ENCODE measurements at places on chromosomes 6 and 20.
A peak's percentile ranks its signal among the peaks of the same experiment; 100 is the strongest.

GRCh38 chr6:41161851-41162552 is 914 bp downstream of the TREM2 start:
- peak; percentile 52 for DNase-seq

- peak; percentile 41 for DNase-seq
These were observed 65.7 kb upstream of the TNFRSF21 start for GRCh38 chr6:47375426-47375825.

DNA sequence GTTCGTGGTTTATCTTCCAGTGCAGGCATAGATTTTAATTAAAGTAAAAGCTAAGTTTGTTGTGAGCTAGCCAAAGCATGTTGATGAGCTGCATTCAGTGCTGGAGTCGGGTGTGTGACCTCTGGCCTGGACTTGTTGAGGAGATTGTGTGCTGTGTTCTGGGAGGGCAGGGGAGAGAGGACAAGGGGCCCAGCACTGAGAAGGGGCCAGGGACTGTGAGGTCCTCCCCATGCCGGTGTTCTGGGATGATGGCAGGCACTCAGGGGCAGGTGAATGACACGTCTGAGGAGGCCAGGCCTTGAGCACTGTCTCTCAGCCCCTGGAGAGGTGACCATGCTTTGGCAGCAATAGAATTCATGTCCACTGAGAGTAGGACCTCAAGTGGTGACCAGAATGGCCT is 97.9 kb downstream of the FOXF2 start:
- no peak for DNase-seq

DNA sequence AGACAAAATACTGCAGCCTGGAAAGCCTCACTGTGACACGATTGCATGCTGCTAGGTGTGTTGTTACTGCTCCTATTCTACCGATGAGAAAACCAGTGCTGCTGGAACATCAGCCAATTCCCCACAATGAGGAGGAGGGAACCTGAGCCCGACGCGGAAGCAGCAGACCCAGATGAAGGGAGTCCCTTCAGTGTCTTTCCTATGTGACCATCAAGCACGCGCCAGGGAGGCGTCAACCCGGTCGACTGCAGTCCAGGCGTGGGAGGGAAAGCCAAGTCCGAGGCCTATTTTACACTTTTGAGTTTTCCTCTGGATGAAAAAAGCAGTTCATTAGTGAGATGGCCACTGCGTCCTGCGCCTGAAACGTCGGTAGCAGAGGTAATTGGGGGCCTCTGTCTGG is 63.3 kb downstream of the STK35 start:
- no peak for DNase-seq
